Naive thymus-derived CD4-positive, alpha-beta T cell (primary cell): ENCODE measurements at places on chromosomes 2 and 18.
A peak's percentile ranks its signal among the peaks of the same experiment; 100 is the strongest.

DNA sequence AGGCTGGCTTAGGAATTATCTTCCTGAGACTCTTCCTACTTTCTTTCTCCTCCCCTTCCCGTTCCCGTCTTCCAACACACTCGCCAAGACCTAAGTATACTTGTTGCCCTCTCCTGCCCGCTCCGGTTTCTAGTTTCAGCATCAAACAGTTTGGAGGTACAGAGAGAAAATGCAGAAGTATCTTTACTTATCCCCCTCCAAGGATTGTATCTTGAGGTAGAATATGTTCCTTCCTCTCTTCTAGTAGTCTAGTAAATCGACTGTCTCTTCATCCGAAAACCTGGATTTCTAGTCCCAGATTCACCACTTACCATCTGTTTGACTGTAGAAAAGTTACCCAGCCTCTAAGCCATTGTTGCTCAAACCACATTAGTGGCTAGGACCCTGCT is 755 bp downstream of the EIF4E2 start:
- no peak for DNase-seq

DNA sequence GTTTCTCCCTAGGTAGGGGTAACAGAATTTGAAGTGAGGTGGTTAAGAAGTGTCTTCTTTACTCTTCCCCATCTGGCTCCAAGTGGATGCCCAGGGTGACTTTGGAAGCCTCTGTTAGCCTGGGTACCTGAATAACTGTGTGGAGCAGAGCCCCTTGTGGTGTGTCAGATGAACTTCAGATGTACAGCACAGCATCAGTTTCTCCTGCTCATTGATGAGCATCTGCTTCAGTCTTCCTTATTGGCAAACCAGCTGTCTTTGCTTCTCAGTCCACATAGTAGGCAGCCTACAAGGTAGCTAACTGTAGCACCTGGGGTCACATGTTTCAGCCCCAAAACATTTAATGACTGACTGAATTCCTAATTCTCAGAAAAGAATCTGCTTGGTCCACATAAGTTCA is 56.2 kb upstream of the ATP8B1 start:
- no peak for DNase-seq

- no peak for DNase-seq
These were observed 11.0 kb upstream of the CATIP start for GRCh38 chr2:218345491-218346236.

DNA sequence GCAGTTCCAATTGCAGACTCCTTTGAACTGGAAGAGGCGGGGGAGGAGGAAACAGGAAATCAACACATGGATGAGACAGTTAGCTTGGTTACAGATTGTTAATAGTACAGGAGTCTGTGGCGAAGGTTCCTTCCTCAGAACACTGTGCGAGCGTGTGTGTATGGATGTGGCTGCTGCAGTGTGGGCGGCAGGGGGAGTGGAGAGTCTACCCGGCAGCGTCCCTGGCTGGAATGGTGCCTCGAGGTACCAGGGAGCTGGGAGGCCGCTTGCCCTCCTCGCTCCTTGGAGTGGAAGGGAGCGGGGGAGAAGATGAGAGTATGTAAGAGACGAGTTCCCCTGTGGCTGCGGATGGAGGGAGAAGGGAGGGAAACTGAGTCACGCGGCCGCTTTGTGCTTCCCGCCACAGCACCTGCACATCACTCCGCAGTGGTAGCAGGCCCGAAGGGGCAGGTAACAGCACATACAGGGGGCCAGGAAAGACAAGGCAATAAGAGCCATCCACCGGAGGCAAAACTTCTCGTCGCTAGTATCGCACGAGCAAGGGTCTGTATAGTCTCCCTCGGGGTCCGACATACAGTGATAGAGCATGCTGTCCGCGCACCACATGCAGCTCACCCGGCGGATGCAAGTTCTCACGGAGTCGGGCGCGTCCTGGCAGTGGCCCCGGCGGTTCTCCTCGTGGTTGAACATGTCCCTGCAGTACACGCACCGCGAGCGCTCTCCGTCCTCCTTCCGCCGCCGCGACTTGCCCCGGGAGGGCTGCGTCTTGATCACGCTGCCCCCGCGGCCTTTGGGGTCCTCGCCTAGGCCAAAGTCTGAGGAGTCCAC is 85.7 kb downstream of the ACTR2 start:
- DNase-seq, result no peak

GRCh38 chr2:211328126-211328525 is 771.7 kb downstream of the CPS1 start:
- DNase-seq, result no peak

DNA sequence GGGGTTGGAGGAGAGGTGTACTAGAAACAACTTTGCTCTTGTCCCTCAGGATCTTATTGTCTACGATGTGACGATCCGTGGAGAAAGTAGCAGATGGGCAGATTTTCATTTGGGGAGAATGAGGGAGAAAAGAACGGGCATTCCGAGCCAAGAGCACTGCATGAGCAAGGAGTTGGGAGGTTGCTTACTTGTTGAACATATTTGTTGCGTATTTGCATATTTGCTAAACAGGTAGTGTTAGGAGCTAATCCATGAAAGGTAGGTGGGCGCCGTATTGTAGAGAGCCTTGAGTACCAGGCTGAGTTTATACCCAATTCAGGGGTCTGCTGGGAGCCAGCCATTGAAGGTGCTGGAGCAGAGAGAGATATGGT is 490 bp downstream of the BCS1L start:
- DNase-seq, result no peak

DNA sequence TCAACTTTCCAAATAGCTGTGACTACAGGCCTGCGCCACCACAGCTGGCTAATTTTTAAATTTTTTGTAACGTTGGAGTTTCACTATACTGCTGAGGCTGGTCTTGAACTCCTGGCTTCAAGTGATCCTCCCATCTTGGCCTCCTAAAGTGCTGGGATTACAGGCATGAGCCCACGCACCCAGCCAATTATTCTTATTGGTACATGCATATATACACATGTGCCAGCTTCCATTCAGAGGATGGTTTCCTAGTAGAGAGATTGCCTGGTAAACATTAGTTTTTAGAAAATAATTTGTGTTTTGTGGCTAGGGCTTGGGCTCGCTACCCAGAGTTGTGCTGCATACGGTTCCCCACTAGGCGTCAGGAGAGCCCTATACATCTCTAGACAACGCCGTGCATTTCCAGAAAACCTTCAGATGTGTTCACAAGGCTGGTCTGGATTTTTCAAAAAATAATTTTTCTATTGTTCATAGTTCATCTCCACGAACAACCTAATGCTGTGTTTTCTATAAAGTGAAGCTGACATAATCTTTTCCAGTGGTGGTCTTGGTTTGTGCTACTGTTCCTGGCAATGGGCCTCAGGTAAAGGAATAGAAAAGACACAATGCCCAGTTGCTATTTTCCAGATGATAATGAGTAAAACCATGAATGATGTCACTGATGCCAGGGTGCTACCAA is 14.6 kb upstream of the AFG3L2 start:
- peak; percentile 28 for DNase-seq

- DNase-seq, result no peak
These were observed 278.6 kb upstream of the KLHL14 start for GRCh38 chr18:33051407-33051806.

DNA sequence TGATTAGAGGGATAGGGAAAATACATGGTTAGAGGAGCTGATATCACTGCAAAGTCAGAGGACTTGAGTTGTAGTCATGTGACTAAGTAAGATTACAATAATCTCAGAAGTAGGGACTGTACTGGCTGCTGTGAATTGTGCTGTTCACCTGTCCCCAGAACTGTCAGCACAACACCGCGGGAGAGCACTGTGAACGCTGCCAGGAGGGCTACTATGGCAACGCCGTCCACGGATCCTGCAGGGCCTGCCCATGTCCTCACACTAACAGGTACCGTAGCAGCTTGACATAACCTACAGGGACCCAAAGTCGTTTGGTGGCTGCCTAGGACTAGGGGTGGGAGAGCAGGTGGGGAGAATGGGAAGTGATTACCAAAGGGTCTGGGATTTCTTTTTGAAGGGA is 132.8 kb upstream of the TTC39C start:
- DNase-seq, result no peak

DNA sequence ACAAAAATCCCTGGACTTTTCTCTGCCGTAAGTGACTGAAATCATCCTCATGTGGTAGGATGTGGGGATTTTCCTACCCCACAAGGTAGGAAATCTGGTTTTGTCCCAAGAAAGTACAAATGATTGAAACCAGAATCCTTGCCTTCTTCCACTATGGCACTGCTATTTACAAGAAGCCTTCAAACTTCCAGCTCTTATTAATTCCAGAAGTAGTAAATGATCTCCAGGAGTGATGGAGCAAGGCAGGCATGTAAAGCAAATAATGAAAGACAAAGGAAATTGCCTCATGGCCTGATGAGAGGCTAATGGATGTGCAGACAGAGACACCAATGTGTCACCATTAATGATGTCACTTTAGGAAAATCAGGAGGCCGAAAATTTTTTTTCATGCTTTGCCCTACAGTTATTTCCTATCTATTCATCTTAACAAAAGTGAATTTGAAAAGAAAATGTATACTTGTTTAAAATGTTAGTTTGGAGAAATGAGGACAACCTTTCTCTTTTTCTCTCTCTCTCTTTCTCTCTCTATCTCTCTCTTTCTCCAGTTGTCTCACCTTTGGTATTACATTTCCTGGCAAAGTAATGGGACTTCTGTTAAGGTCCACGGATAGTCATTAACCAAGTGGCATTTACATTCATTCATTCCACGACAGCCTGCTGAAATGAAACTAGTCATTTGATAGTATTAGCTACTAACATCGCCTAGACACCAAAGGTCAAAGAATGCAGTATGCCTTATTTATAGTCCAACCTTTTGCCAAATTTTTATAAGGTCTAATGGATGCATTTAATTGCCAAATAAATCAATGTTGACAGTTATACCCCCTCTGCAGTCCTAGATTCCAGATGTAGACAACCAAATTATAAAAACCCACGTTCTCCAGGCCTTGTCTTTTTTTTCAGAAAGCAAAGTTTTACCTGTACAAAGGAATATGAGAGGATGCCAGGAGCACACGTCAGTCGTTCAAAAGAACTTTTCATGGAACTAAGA is 5.0 kb upstream of the EVA1A start:
- DNase-seq, result no peak

DNA sequence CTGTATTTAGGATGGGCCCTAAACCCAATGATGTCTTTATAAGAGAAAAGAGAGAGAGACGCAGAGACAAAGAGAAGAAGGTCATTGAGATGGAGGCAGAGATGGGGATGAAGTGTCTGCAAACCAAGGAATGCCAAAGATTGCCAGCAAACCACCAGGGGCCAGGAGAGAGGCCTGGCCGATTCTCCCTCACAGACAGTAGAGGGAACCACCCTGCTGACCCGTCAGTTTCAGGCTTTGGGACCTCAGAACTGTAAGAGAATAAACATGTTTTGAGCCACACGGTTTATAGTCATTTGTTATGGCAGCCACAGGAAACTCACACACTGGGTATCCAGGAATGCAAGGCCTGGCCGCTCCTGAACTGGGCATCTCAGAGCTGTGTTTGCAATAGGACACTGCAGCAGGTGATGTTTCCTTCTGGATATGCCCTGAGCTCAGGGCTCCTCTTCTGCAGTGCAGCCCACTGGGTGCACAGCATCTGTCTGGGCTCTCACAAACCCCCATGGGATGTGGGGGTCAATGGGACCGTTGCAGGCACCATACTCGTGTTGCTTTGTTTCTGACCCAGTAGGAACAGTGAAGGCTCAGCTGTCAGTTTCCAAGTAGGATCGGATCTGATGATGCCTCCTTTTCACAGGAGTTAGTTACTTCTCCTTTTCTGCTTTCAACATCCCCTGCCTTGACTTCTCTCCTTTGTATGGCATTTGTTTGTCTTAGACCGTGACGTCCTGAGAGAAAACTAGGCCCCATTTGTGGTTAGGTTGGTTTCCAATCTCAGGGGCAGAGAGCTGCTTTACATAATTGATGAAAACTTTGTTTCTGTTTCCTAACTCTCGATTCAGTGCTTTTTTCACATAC is 20.8 kb downstream of the PTPN18 start:
- DNase-seq, result no peak

DNA sequence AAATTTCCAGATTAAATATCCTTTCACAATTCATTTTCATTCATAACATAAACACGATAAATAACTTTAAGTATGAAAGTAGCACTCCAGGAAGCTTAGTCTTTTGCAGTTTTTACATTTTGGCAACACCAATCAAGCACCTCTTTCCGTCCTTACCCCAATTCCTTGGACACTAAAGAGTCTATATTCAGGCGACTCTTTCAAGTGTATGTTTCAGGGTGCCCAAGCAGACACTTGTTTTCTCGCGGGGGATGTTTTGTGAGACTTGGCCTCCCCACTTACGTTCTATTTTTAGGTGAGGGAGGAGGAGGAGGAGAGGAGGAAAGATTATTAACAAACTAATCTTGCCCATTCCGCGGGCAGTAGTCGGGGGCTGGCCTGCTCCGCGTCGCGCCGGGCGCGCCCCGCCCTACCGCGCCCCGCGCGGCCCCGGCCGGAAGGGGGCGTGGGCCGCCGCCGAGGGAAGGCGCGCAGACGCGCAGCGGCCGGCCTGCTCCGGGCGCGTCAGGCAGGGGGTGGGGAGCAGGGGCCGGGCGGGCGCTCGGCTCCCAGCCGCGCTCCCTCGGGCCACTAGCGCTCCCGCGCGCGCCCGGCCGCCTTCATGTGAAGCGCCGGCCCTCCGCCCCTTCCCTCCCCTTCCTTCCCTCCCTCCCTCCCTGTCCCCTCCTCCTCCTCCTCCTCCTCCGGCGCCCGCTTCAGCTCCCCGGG is at the start of gene ITPRID2:
Gene ITPRID2 (plus strand): TSS at position 473 of the 708 bp plus-strand sequence. CDS start 337 bp downstream, outside the sequence.
- peak; percentile 62 for DNase-seq

- DNase-seq, result no peak
These were observed 54.5 kb downstream of the SCN2A start for GRCh38 chr2:165293440-165294420.

GRCh38 chr2:230816735-230817134 is 48.0 kb upstream of the ITM2C start:
- DNase-seq, result no peak

- DNase-seq, result peak; percentile 32
These were observed 318.7 kb upstream of the NCKAP5 start for GRCh38 chr2:133886735-133887675.

GRCh38 chr2:3839476-3839875 is 136.1 kb downstream of the DCDC2C start:
- no peak for DNase-seq

- DNase-seq, result no peak
These were observed 268.5 kb downstream of the HAUS1 start for GRCh38 chr18:46372670-46373069.

DNA sequence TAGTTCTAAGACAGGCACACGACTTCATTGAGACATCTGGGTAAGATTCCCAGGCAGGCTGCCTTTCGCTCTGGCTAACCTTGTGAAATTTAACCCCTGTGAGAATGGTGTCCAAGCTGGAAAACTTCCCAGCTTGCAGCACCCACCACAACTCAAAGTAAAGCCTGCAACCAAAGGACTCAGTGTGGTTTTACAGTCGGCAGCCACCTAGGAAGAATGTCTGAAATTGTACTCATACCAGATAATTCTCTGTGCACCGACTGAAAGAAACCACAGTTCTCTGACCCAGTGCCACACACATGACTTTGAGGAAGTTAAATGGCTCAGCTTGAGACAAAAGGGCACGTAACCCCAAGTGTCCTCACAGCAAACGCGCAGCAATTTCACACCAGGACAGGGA is 125.7 kb downstream of the RBMS1 start:
- no peak for DNase-seq

GRCh38 chr2:49237867-49238603 is 83.7 kb upstream of the FSHR start:
- no peak for DNase-seq

GRCh38 chr2:164873210-164873908 is 31.7 kb upstream of the COBLL1 start:
- no peak for DNase-seq

GRCh38 chr2:233597522-233597921 is 19.9 kb upstream of the UGT1A8 start:
- no peak for DNase-seq
